AG04450 (cell line): ENCODE measurements at places on chromosomes 5 and 9. TPM values are rescaled to one million over a fixed set of nuclear protein-coding genes. Genes with fewer than 3 reads are reported as not detected.

Gene PTPRD
- 0.16 and 0.19 TPM in 2 replicates for polyA plus RNA-seq

Gene JADE2
- polyA plus RNA-seq, result 12.4 and 13.2 TPM in 2 replicates

Gene DPH7
- 19.5 and 21.9 TPM in 2 replicates for polyA plus RNA-seq

Gene SPRY4
- polyA plus RNA-seq, result 8.7 and 11.9 TPM in 2 replicates
